ENCODE measurements at places on chromosomes 16 and 17. TPM values are rescaled to one million over a fixed set of nuclear protein-coding genes. Genes with fewer than 3 reads are reported as not detected.

DNA sequence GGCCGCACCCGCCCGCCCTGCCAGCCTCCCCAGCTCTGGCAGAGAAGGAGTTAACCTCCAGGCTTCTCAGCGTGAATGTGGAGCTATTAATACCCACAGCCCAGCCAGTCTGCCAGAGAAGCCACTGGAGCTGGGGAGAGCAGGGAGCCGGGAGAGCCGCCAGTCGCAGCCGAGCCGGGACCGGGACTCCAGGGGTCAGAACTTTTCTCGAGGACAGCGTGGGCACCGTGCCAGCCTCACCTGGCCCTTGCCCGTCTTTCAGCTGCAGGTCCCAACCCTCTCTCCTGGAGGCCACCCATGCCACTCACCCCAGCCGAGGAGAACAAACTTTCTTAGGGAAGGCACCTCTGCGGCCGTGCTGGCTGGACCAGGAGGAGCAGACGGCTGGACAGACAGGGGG is 33.8 kb upstream of the SBK1 start:
- DNase-seq = no peak

The KCNJ12 gene
- 5.7 TPM for polyA plus RNA-seq

- DNase-seq = no peak
Observed at GRCh38 chr16:66134875-66135274, 231.6 kb upstream of the CDH5 start.

- no peak for DNase-seq
Observed at GRCh38 chr16:24820522-24820921, 25.2 kb upstream of the SLC5A11 start.

GRCh38 chr17:10799407-10799806 is 4.5 kb downstream of the TMEM238L start:
- DNase-seq = no peak

The CBX8 gene
- 11.3 TPM for polyA plus RNA-seq

- no peak for DNase-seq
Observed at GRCh38 chr17:73800893-73801292, 156.6 kb upstream of the SDK2 start.

DNA sequence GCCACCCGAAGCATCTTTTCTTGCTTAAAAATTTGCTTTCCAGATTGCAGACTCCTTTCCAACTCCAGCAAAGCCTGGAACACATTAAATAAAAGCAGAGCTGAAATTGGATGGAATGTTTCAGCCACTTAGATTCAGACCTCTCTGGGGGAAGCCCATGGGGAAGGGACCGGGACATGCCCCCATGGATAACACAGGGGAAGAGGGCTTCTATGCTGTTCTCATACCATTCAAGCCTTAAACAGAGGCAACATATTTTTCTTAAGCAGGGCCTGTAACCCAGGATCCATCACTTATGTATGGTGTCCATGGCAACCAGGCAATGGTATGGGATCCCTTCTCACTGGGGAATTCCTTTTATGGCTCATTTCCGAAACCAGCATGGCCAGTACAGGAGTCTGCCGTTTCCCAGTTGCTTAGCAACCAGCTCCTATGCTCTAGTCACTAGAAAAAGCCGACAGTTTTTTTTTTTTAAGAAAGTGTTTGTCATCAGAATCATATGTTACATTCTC is 62.0 kb upstream of the MARCHF10 start:
- DNase-seq = no peak

The C17orf107 gene
- polyA plus RNA-seq = 1.6 TPM

GRCh38 chr17:47989700-47990099 is 18.8 kb downstream of the CDK5RAP3 start:
- no peak for DNase-seq

- DNase-seq = no peak
Observed at GRCh38 chr16:85574672-85575475, 38.2 kb upstream of the GSE1 start.

DNA sequence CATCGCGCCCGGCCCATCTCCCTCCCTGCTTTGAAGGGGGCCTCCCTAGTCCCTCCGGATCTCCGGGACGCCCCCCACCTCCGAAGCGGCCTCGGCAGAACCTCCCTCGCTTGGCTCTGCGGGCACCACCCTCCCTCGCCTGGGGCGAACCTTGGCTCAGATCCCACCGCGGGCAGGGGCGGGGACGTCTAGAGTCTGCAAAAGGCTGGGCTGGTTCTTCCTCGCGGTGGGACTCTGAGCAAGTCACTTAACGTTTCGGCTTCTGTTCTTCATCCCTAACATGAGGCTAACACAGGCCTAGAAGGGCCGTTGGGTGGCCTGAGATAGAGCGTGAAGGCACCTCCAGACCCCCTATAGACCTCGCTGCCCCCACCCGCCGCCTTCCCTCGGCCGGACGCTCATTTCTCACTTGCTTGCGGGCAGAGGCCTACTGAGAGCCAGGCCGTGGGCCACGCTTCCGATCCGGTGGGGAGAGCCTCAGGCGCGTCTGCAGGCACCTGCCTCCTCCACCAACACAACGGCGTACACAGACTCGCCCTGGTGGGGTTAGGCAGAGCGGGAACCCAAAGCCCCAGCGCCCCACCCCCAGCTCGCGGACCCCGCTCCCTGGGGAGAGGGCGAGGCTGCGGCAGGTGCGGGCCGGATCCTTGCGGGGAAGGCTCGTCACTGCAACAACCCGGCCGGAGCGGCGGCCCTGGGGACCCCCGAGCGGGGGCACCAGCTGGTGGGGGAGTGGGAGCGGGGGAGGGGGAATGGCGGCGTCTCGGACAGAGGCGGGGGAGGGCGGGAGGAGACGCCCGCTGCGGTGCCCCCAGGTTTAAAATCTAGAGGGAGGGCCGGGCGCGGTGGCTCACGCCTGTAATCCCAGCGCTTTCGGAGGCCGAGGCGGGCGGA is 5.4 kb downstream of the MYO1C start:
- no peak for DNase-seq

The CBX1 gene
- polyA plus RNA-seq = 203 TPM

The CBLN1 gene
- 0.35 TPM for polyA plus RNA-seq

- no peak for DNase-seq
Observed at GRCh38 chr17:63933598-63933997, 1.5 kb upstream of the CD79B start.

The CCL16 gene
- polyA plus RNA-seq = 0.39 TPM

DNA sequence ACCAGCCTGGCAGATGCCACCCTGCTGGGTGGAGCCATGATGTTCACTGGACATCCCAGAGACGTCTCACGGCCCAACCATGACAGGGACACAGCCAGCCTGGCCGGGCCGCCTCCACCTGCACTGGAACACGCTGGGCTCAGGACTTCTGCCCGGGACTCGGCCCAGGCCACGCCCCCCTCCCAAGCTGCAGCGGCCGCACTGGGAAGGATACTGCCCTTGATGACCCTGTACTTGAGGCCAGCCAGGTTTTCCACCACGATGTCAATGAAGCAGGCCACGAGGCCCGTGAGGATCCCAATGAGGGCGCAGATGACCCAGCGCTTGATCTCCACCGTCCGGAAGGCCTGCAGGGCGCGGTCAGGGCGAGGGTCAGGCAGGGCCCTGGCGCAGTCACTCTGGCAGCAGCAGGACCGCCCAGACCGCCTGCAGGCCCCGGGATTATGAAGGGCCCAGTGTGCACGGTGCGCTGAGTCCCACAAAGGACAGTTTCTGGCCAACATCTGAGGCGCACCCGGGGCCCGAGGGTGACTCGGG is 14.2 kb downstream of the CLCN7 start:
- no peak for DNase-seq

GRCh38 chr17:28325211-28325610 is 6.2 kb downstream of the TMEM97 start:
- no peak for DNase-seq

- DNase-seq = no peak
Observed at GRCh38 chr17:62718429-62718828, 89.7 kb downstream of the MARCHF10 start.

GRCh38 chr16:4113358-4114256 is 2.6 kb downstream of the ADCY9 start:
- no peak for DNase-seq

DNA sequence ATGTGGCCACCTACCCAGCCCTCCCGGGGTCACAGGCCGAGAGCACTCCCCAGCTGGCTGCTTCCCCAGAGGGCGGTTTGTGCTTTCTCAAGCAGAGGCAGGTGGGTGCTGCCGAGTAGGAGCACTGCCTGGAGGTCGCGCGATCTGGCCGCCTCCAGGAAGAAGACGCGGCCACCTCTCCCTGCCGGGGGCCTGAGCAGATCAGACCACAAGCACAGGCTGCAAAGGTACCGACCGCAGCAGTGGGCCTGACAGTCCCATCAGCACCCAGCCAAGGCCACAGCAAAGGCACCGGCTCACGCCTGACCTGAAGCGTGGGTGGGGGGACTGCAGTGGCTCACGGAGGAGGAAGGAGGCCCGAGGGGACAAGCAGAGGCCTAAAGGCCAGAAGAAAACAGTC is 15.2 kb upstream of the IGFALS start:
- DNase-seq = no peak

GRCh38 chr17:77137111-77137510 is 3.7 kb upstream of the SEC14L1 start:
- DNase-seq = no peak

The PYDC1 gene
- not detected for polyA plus RNA-seq

The GOSR2 gene
- polyA plus RNA-seq = 54.0 TPM

- no peak for DNase-seq
Observed at GRCh38 chr17:2814481-2815341, 18.5 kb downstream of the RAP1GAP2 start.

The KRTAP16-1 gene
- polyA plus RNA-seq = not detected

The ADAD2 gene
- polyA plus RNA-seq = 0.35 TPM

GRCh38 chr17:71593078-71593477 is 527.7 kb upstream of the SOX9 start:
- DNase-seq = no peak

- no peak for DNase-seq
Observed at GRCh38 chr16:57699899-57700298, 5.3 kb downstream of the DRC7 start.

- no peak for DNase-seq
Observed at GRCh38 chr16:89442588-89442987, 47.8 kb downstream of the ANKRD11 start.

Data from right renal pelvis (tissue), 4 donors.